ENCODE measurements at places on chromosomes 1 and 21. TPM values are rescaled to one million over a fixed set of nuclear protein-coding genes. Genes with fewer than 3 reads are reported as not detected.

DNA sequence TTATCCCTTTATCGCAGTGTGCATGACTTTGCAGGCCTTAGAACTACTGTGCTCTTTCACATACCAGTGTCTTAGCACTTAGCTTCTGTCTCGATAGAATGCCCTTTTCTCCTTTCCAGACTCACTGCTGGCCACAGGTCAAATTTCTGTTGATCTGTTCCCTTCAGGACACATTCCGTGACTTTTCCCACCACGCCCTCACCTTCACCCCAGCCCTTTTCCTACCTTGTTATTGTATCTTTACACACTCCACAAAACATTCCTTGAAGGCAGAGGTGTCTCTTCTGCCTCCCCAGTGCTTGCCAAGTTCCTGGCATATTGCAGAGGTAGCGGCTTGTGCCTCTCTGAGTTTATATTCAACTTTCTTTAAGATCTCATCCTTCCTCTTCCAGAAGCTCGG lies 3.7 kb upstream of the IGSF9 start:
- no peak overlapping the region for H3K27ac ChIP-seq
- no peaks in the 10 kb centered on the region for H3K36me3 ChIP-seq
- no peak overlapping the region for H3K4me3 ChIP-seq
- H3K27me3 ChIP-seq: no peaks in the 10 kb centered on the region
- no peaks in the 10 kb centered on the region for H3K4me1 ChIP-seq

GRCh38 chr1:110438893-110439292 lies 12.1 kb upstream of the PROK1 start:
- H3K4me1 ChIP-seq: peaks cover 12% of the 10 kb centered on the region
- H3K36me3 ChIP-seq: no peaks in the 10 kb centered on the region
- no peak for DNase-seq
- no peaks in the 10 kb centered on the region for H3K27me3 ChIP-seq
- no peak overlapping the region for H3K27ac ChIP-seq

DNA sequence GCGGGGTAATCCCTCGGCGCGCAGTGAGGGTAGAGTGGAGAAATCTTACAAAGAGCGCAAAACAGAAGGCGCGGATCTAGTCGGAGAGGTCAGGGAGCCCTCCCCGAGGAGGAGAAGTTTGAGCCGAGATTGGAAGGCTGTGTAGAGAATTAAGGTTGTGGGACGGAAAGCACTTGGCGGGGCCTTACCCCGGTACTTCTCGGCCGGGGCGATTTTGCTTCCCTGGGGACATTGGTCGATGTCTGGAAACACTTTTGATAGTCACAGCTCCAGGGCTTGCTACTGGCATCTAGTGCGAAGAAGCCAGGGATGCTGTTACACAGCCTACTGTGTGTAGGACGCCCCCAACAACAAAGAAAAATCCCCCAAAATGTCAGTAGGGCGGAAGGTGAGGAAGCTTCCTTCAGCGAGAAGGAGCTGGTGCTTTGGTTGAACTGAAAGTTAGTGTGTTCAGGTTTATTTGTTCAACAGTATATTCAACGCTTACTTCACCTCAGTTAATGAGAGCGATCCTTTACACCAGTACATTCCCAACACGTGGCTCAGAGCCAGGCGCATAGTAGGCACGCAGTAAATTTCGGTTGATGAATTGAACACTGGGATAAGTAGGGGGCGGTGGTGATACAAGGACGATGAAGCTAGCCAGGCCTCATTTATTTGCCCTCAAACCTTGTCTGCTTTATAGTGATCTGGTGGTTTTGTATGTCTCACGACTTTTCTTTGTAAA lies 807 bp downstream of the CEP85 start:
- H3K27ac ChIP-seq: peak overlapping the region; percentile 94
- H3K27me3 ChIP-seq: no peaks in the 10 kb centered on the region
- H3K4me1 ChIP-seq: no peaks in the 10 kb centered on the region
- H3K36me3 ChIP-seq: no peaks in the 10 kb centered on the region
- peak overlapping the region; percentile 63 for H3K4me3 ChIP-seq
- DNase-seq: no peak

- H3K36me3 ChIP-seq: no peaks in the 10 kb centered on the region
- H3K4me3 ChIP-seq: no peak overlapping the region
- H3K27ac ChIP-seq: peak overlapping the region; percentile 45
- H3K27me3 ChIP-seq: no peaks in the 10 kb centered on the region
- DNase-seq: no peak
Measured at GRCh38 chr1:6788946-6789345, 3.7 kb downstream of the CAMTA1 start.

DNA sequence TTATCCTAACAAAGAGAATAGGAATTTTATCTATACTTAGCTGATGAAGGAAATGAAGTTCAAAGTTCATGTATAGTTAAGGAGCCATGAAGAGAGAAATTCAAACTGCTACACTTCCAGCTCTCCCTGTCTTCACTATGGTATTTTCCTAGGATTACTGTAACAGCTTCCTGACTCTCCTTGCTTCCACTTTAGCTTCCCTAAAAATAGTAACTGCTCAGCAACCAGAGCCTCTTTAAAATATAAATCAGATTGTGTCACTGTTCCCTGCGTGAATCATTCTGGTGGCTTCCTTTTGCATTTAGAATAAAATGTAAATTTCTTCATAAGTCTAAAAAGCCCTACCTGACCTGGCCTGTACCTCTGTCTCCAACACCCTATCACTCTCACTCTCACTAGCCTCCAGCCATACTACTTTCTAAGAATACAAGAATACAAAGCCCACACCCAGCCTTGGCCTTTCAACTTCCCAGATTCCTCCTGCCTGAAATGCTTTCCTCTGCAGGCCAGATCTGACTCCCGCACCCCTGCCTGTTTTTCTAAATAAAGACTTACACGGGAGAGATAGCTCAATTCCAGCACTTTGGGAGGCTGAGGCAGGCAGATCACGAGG lies 30.5 kb downstream of the OR10J1 start:
- H3K4me1 ChIP-seq: no peaks in the 10 kb centered on the region
- H3K27ac ChIP-seq: peak overlapping the region; percentile 9
- H3K4me3 ChIP-seq: no peak overlapping the region
- DNase-seq: no peak
- H3K27me3 ChIP-seq: no peaks in the 10 kb centered on the region

GRCh38 chr1:17425806-17426600 lies 13.5 kb downstream of the RCC2 start:
- DNase-seq: no peak
- H3K27me3 ChIP-seq: no peaks in the 10 kb centered on the region
- no peaks in the 10 kb centered on the region for H3K4me1 ChIP-seq
- H3K4me3 ChIP-seq: no peak overlapping the region

- DNase-seq: no peak
- no peaks in the 10 kb centered on the region for H3K27me3 ChIP-seq
- H3K4me1 ChIP-seq: no peaks in the 10 kb centered on the region
- H3K4me3 ChIP-seq: peak overlapping the region; percentile 63
- peak overlapping the region; percentile 99 for H3K27ac ChIP-seq
- H3K36me3 ChIP-seq: no peaks in the 10 kb centered on the region
Measured at GRCh38 chr1:226111098-226111882, 48.8 kb downstream of the H3-3A start.

Gene DPH2
- total RNA-seq: 20.5 TPM

Measured in right atrium auricular region (tissue), 2 donors.